ENCODE measurements at places on chromosomes 1 and 21.
A peak's percentile ranks its signal among the peaks of the same experiment; 100 is the strongest.

GRCh38 chr1:1858382-1859086 is 32.4 kb downstream of the GNB1 start:
- DNase-seq: peak; percentile 76

DNA sequence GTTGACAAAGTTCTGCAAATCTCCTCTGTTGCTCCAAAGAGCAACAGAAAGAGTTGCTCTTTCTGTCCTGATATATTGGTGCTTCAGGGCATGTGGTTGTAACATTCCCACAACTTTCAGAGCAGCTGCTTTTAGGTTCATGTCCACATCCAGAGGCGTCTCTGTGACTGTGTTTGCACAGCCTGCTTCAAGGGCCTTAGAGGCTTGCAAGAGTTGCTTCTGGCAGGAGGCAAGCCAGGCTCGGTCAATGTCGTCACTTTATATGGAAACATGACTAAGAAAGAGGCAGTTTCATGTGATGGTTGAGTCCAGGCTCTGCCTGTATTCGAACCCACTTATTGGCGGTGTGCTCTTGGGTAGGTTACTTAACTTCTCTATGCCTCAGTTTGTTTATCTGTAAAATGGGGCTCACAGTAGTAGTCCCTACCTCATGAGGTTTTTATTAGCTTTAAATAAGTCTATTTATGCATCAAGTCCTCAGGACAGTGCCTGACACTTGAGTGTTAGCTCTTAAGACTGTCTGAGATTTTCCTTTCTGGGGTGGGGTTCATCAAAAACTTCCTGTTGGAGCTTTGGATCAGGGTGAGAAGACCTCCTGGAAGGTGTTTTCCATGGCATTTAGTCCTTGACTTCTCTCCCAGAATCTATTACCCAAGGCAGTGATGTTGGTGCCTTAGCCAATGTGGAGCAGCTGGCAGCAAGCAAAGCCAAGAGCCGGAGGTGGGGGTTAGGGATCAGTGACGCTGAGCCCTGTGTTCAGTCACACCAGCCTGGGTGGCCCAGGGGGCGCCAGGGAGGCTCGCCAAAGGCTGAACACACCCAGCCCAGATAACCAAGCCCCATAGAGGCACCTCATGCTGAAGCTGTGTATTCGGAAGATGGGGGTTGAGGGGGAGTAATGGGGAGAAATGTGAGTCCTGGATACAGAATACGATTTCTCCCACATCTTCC is 18.9 kb downstream of the LHX4 start:
- no peak for DNase-seq

DNA sequence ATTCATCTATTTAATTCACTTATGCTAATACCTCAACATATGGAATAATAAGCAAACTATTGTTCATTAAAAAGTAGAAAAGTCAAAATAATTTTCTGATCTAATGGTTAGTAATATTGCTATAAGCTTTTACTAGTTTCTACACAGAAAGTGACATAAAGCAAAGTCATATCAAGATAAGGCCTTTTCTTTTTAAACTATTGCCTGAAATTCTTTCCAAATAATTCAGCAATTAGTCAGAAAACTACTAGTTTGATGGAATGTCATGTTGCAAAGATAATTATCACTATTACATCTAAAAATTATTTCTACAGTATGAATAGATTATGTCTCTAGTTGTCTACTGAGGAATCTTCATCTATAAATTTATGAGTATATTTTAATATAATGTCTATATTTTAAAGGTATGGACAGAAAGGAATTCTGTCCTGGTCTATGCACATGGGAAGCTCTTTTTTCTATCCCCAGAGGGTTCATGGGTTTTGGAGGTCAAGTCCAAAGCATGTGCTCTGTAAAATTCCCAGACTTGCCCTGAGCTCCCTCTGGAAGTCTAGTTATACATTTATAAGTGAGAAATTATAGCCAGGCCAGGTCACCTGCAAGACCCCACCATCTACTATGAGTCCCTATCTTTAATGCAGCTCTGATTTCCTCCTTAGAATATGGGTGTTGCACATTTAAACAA is 84.6 kb upstream of the DPYD start:
- DNase-seq: no peak

GRCh38 chr21:43357715-43358430 is 69.1 kb downstream of the SIK1 start:
- DNase-seq: no peak

DNA sequence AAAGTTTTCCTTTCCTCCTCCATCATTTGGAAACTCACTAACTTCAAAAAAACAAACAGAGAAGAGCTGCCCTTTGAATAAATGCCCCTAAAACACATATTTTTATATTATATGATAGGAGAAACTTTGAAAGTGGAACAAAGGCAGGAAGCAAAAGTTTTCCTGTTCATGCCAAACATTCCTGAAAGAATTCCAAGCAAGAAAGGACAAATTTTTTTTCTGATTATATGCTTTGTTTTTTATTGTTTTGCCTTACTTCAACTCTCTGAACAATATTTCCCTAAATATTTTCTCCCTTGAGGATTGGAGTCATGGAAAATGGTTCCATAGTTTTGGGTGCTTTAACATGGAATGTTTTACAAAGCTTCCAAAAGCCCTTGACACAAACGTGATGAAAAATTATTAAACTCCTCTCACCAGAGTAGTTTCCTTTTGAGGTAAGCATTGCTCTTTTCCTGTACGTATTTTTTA is 638.5 kb upstream of the CAMK1G start:
- no peak for DNase-seq

DNA sequence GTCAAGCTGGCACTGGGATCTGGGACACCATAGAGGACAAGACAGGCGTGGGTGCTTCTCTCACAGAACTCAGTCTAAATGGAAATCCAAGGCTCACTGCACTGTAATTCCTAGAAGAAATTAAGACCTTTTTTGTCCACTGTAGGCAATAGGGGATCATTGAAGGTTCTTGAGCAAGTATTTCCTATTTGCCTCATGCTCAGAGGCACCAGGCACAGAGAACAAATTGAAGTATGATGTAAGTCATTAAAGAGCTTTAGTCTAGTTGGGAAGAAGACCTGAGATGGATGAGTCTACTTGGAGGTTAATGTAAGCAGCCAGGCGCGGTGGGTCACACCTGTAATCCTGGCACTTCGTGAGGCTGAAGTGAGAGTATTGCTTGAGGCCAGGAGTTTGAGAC is 34.6 kb downstream of the EIF2D start:
- DNase-seq: no peak

GRCh38 chr21:45223236-45224185 is 64.2 kb downstream of the POFUT2 start:
- no peak for DNase-seq

DNA sequence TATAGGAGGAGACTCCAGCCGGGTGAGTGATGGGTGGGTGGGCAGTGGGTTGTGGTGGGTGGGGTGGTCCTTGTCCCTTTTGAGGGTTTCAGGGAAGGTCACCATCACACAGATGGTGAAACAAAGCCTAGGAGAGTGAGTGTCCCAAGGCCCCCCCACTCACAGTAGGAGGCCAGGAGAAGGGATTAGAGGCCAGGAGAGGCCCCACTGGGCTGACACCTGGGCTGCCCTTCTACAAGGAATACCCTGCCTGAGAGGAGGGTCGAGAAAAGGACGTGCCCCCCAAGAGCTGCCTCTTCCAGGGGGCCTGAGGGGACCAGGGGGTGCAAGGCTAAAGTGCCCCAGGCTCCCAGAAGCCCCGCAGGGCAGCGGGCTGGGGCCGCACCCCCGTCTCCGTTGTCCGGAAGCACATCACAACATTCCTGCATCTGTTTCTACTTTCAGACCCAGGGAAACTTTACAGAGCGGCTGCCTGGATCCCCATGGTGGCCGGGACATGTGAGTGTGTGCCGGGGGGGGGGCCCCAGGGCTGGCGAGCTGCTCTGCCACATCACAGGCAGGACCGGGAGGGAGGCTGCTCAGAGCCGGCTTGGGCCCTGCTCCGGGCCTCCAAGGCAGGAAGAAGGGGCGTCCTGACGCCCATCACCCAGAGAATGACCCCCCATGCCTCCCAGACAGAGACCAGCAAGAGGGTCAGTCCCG is 68.2 kb downstream of the ARHGEF16 start:
- peak; percentile 82 for DNase-seq

DNA sequence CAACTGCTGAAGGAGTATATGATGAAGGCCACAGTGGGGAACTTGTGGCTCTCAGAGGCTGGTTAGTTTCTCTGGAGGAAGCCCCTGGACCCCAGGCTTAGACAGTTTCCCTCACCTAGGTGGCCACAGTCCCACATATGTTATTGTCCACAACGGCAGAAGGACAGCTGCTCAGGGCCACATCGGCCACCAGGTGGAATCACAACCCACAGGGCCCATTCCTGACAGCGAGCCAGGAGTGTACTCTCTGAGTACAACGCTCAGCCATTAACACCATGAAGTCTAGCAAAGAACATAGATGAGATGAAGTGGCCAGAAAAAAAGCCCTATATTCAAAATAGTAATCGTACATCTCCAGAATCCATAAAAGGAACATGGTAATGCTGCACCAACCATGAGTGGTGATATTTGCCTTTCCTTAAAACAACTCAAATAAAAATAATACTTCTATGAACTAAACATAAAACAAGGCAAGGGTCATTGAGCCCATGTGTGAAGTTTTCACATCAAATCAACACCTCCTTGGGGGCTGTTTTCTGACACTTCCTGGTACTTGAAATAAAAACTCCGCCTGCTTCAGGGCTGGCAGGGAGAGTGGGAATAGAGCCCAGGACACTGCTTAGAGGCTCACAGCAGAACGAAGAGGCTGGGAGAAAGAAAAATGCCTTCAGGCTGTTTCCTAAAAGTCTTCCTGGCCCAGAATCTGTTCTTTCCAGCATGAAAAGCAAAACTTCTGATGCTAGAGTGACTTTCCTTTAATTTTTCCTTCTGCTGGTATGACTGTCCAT is 383.3 kb downstream of the HHAT start:
- DNase-seq: no peak

GRCh38 chr1:55428944-55429931 is 214.1 kb upstream of the USP24 start:
- DNase-seq: no peak

GRCh38 chr1:93672477-93673162 is 9.0 kb downstream of the BCAR3 start:
- DNase-seq: no peak

- no peak for DNase-seq
Measured at GRCh38 chr1:179143322-179143721, 61.5 kb downstream of the TOR3A start.

All from left hindlimb (tissue), 1 donor.